Liver (tissue), 10 donors: ENCODE measurements at places on chromosomes 16 and 17.

DNA sequence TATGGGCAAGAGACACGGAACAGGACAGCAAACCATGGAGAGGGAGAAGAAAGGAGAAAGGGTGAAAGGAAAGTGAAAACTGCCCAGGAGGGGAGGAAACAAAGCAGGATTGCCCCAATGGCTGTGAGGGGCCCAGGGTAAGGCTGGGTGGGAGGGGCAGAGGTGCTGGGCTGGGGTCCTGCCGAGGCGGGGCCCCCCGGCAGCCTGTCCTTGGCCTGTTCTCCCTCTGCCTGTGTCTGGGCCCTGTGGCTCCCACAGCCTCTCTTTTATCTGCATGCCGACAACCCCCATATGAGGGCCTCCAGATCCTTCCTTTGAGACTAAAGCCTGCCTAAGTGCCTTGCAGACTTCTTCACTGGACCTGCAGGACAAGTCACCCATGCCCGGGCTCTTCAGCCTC, 15.5 kb downstream of the ZNHIT3 start:
- no peak for DNase-seq

DNA sequence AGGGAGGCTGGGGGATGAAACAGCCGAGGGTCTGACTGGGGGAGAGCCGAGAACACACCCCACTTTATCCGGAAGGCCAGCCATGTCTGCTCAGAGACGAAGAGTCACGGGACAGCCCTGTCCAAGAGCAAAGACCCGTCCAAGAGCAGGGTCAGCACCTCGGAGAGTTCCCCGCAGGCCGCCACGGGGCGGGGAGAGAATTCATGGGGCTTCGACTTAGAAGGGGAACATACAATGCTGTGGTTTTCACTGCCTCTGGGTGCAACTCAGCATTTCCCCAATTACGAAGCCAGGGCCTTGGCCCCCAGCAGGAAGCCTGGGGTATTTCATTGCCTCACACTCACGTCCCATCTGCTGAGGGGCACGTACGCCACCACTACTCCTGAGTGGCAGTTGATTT, 59.3 kb downstream of the JPH3 start:
- DNase-seq: peak; percentile 56

DNA sequence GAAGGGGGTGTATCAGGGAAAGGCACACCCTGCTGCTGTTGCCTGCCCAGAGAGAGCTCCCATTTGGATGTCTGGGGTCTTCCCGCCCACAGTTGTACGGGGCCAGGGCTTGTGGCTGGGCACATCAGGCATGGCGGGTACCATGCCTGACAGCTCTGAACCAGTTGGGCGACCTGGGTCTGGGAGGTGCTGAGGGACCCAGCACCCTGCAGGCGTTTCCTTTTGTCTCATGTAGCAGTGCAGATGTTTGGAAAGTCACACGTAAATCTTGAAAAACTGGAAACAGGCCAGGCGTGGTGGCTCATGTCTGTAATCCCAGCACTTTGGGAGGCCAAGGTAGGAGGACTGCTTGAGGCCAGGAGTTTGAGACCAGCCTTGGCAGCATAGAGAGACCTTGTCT, 8.4 kb upstream of the JPT2 start:
- no peak for DNase-seq

- no peak for DNase-seq
Measured at GRCh38 chr16:78689028-78689427, 589.6 kb downstream of the WWOX start.

GRCh38 chr16:64250866-64251265, 871.0 kb downstream of the CDH11 start:
- no peak for DNase-seq

- peak; percentile 87 for DNase-seq
Measured at GRCh38 chr16:67184995-67185650, 1.4 kb upstream of the MATCAP1 start.

- no peak for DNase-seq
Measured at GRCh38 chr17:54882371-54882770, 18.3 kb upstream of the TOM1L1 start.

- DNase-seq: no peak
Measured at GRCh38 chr16:55663765-55664677, 8.2 kb downstream of the SLC6A2 start.

- no peak for DNase-seq
Measured at GRCh38 chr17:30113213-30113612, 3.4 kb upstream of the NSRP1 start.

GRCh38 chr16:84585467-84585866, 32.4 kb downstream of the COTL1 start:
- DNase-seq: no peak

GRCh38 chr17:44065668-44066203, 735 bp downstream of the LSM12 start:
- DNase-seq: no peak

GRCh38 chr17:56919717-56920116, 5.9 kb upstream of the TRIM25 start:
- DNase-seq: no peak

DNA sequence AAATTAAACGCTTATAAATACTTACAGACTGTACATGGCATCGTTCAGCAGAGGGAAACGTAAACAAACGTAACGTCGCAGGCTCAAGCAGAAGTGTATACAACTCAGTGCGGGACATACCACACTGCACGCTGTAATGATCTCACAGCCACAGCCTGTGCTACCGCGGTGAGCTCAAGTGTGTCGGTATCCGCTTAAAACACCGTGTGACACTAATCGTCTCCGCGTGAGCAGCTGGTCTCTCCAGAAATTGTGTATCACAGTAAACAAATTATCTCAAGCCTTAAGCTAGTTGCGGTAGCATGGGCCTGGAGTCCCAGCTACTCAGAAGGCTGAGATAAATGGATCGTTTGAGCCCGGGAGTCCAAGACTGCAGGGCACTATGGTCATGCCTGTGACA, 115.3 kb downstream of the ANKRD11 start:
- no peak for DNase-seq

- DNase-seq: no peak
Measured at GRCh38 chr17:49577963-49578362, 2.3 kb downstream of the NXPH3 start.

DNA sequence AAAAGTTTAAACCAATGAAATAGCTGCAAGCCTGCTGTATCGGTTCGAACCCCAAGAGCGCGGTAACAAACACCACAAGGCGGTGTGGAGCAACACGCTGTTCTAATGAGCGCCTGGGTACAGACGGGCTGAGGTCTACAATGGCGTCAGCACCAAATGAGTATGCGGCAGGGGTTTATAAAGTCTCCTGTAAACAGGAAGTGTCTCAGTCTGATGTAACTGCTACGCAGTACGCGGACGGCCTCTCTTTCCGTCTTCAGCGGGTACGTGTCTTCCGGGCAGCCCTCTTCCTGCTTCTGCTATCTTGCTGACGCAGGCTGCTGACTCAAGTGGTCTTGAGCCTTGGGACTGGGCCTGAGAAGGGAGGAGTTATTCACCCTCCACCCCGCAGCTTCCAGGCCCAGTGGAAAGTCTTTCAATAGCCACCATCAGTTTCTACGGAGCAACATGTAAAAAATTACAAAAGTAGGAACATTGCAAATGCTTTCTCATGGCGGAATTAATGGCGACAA, 40.5 kb upstream of the KCNJ2 start:
- DNase-seq: no peak

DNA sequence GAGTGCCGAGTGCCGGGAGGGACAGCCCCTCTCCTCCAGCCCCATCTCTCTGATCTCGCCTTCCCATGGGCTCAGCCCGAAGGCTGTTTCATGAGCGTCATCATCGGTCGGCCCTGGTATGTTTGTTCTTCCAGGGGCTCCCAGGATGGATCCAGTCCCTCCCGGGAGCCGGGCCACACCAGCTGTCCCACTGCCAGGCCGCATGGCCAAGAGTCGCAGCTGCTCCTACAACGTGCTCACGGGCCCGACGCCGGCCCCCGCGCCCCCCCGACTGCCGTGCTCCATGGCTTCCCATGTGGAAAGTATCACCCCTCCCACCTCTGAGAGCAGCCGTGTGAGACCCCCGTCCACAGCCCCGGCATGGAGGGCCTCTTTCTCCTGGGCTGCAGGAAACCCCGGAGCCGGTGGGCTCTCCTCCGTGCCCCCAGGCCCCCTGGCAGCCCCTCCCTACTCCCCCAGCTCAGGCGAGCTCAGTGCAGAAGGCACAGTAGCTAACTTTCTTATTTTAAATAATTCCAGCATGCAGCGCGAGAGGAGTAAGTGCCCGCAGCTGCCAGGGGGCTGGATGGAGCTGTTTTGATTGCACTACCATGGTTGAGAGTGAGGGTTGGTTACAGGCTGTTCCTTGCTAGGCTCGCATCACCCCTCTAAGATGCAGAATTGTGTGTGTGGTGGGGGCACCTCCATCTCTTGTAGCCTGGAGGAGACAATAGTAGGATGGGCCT, 26.6 kb upstream of the GSE1 start:
- no peak for DNase-seq

GRCh38 chr17:42276609-42277341, 584 bp upstream of the STAT5B start:
- DNase-seq: peak; percentile 69

DNA sequence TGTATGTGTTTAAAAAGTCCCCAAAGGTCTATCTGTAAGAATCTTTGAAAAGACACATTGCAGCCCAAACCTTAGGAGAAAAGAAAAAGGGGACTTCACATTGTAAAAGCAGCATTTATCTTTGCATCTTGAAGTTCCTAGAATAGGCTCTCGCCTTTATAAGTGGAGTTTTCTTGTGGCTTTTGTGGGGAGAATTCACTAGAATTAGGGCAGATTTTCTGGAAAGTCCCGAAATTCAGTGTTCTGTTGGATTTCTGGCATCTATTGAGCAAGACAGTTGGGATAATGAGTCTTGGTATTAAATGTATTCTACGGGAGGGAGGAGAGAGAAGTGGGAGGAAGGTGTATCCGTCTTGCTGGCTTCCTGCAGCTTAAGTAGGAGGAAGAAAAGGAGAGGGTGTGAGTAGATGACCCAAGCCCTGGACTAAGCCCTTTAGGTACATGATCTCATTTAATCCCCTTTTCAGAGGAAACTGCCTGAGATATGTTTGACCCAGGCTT, 62.6 kb downstream of the PRKCA start:
- DNase-seq: no peak

DNA sequence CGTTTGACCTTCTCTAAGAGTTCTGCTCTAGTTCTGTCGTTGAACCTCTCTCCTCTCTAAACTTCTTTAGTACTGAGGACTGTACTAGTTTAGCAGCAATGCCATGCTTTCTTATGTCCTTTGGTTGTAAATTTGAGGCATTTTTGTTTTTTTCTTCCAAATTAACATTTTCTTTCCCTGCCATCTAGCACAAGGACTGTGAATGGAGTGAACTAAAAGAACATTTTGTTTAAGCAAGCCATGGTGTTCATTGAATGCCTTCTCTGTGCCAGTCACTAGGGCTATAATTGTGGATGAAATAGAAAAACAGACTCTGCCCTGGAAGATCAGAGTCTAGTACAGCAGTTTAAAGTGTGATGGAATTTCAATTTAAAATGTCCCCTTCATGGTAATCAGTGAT, 137.9 kb downstream of the FTO start:
- no peak for DNase-seq

DNA sequence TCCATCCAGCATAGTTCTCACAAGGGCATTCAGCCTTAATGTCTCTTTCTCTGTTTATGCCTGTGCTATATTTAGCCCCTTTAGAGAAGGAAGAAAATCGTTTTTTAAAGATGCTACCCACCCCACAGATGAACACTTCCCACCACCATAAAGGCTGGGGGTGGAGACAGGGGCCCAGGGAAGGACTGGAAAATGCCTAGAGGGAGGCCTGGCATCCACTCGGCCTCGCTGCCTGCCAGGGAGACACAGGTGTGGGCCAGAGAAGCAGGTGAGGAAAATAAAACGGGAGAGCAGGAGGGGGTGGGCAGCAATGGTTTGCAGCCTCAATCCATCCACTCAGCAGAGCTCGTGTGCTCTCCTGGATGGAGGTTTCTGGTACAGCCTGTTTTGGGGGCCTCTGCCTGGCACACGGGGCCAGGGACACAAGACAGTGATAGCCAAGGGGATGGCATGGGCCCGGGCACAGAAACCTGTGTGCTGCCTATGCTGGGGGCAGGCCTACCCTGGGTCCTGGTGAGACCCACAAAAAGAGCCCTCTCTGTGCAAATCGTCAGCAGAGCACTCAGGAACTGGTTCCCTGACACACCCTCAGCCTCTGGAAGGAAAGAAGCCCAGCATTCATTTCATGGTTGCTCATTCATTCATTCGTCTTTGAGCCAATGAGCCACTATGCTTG, 121.4 kb downstream of the C16orf78 start:
- no peak for DNase-seq

- no peak for DNase-seq
Measured at GRCh38 chr17:48209973-48210372, 102.4 kb downstream of the SNX11 start.
